Activated T-helper 2 cell treated with anti-CD3 and anti-CD28 coated beads, Interferon-gamma antibody, Interleukin-2, Interleukin-4, amounts not matched to agents 10 μg/mL and 5 μg/mL and 100 μg/mL, durations not matched to agents 14 hours and 24 hours and 36 hours (primary cell): ENCODE measurements at places on chromosomes 5 and 9.

DNA sequence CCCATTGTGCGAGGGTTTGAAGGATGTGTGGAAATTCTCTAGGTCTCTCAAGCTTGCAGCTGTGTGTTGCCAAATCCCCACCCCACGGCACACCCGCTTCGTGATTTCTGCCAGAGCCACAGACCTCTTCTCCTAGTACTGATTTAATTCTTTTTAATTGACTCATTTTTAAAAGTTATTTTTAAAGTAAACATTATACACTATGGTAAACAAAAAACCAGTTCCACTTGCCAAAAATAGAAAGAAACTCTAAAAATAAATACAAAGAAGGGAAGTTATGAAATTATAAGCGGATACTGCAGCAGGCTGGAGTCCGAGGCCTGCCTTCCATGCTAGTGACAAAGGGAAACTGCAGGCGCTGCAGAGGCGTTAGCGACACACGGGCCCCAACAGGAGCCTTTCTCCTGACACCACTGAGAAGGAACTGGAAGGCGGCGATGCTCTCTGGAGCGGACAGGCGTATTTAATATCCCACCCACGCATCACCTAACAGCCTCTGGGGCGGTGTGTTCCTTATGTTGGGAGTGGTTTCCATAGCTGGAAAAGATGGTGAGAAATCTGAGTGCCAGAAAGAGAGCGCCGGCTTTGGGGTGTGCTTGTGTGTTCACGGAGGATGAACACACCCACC is 122.5 kb downstream of the COL23A1 start:
- no peak overlapping the region for H3K4me3 ChIP-seq
- no peaks in the 10 kb centered on the region for H3K36me3 ChIP-seq
- no peak for DNase-seq
- no peaks in the 10 kb centered on the region for H3K27me3 ChIP-seq
- H3K4me1 ChIP-seq, result no peaks in the 10 kb centered on the region

GRCh38 chr5:164203581-164204225 is 698.3 kb downstream of the MAT2B start:
- H3K4me1 ChIP-seq, result no peaks in the 10 kb centered on the region
- no peaks in the 10 kb centered on the region for H3K36me3 ChIP-seq
- no peak overlapping the region for H3K27ac ChIP-seq
- no peak for DNase-seq
- H3K4me3 ChIP-seq, result no peak overlapping the region

GRCh38 chr5:110087829-110088228 is 398.1 kb downstream of the MAN2A1 start:
- H3K4me3 ChIP-seq, result no peak overlapping the region
- no peak for DNase-seq
- H3K27me3 ChIP-seq, result no peaks in the 10 kb centered on the region

DNA sequence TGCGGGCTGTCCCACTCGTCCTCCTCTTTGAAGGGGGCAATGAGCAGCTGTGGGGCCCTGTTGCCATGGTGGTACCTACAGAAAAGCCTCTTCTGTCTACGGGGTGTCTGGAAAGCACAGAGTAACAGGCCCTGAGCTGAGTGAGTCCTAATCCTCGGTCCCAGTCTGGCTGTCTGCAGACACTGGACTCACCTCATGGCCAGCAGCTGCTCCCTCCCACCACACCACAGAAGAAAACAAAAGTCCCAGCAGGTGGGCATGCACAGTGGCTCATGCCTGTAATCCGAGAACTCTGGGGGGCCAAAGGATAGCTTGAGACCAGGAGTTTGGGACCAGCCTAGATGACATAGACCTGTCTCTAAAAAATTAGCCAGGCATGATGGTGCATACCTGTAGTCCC is 19.9 kb downstream of the P4HA2 start:
- H3K27me3 ChIP-seq, result no peaks in the 10 kb centered on the region
- peaks cover 49% of the 10 kb centered on the region for H3K36me3 ChIP-seq
- H3K4me3 ChIP-seq, result no peak overlapping the region
- no peak overlapping the region for H3K27ac ChIP-seq

GRCh38 chr9:116992865-116993264 is 305.8 kb downstream of the TRIM32 start:
- H3K36me3 ChIP-seq, result no peaks in the 10 kb centered on the region
- no peak overlapping the region for H3K27ac ChIP-seq
- no peaks in the 10 kb centered on the region for H3K4me1 ChIP-seq
- DNase-seq, result no peak
- no peak overlapping the region for H3K4me3 ChIP-seq

DNA sequence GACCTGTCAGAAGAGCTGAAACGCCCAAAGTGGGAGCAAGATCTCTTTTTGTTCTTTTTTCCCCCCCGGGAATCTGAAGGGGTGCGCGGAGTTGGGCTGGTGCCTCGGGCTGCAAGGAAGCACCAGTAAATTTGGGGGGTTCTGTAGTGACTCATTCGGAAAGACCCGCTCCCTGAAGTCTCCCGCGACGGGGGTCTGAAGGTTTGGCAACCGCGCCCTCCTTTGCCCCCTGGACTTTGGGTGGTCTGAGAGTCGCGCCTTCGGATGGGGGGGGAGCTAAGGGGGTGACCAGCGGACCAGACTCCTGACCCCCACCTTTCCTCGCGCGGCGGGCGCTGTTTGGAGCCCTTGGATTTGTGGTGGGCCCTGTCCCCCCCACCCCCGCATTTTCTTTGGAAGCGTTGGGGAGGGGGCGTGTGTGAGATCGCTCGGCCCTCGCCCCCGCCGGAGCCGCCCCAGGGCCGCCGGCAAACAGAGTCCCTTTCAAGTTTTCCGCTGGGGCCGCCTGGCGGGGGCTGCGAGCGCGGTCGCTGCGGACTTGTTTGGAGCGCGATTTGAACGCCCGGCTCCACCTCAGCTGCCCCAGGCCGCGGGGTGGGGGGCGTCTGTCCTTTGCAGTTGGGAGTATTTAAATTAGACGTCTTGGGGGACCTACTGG is 2.0 kb downstream of the CXXC5 start:
- no peak overlapping the region for H3K27ac ChIP-seq
- peak overlapping the region; percentile 73 for H3K4me3 ChIP-seq
- no peak for DNase-seq
- peaks cover 2% of the 10 kb centered on the region for H3K36me3 ChIP-seq

- H3K27me3 ChIP-seq, result peaks cover 5% of the 10 kb centered on the region
- DNase-seq, result no peak
- H3K27ac ChIP-seq, result no peak overlapping the region
- H3K4me1 ChIP-seq, result peaks cover 3% of the 10 kb centered on the region
These were observed 26.1 kb upstream of the RNU6ATAC start for GRCh38 chr9:134190232-134191121.

GRCh38 chr5:119743927-119744326 is 114.6 kb downstream of the FAM170A start:
- H3K4me1 ChIP-seq, result no peaks in the 10 kb centered on the region
- H3K27ac ChIP-seq, result no peak overlapping the region
- DNase-seq, result no peak

GRCh38 chr5:58459146-58460001 is 512 bp downstream of the PLK2 start:
- H3K36me3 ChIP-seq, result peaks cover 3% of the 10 kb centered on the region
- DNase-seq, result no peak
- H3K4me1 ChIP-seq, result peaks cover 17% of the 10 kb centered on the region
- peaks cover 23% of the 10 kb centered on the region for H3K27me3 ChIP-seq

GRCh38 chr5:54362992-54363625 is 52.7 kb upstream of the ARL15 start:
- no peak for DNase-seq
- no peaks in the 10 kb centered on the region for H3K4me1 ChIP-seq
- no peak overlapping the region for H3K27ac ChIP-seq
- no peak overlapping the region for H3K4me3 ChIP-seq

- no peak overlapping the region for H3K27ac ChIP-seq
- H3K36me3 ChIP-seq, result peaks cover 55% of the 10 kb centered on the region
- no peaks in the 10 kb centered on the region for H3K27me3 ChIP-seq
- no peak for DNase-seq
- no peaks in the 10 kb centered on the region for H3K4me1 ChIP-seq
These were observed 30.0 kb downstream of the NKD2 start for GRCh38 chr5:1038417-1039209.

GRCh38 chr9:114811966-114812636 is 6.3 kb upstream of the TNFSF15 start:
- no peak overlapping the region for H3K4me3 ChIP-seq
- H3K36me3 ChIP-seq, result no peaks in the 10 kb centered on the region

DNA sequence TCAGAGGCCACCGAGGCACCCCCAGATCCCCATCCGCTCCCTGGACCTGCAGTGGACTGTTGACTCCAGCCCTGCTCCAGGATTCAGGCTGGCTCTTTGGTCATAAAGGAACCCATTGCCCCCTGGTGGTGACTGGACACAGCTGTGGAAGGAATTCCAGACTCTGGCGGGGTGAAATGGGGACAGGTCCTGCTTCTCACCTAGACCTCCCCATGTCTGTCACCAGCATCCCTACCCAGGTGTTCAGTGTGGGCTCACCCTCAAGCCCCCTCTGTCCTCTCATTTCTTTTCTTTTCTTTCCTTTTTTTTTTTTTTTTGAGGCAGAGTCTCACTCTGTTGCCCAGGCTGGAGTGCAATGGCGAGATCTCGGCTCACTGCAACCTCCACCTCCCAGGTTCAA is 25.5 kb upstream of the STXBP1 start:
- H3K4me3 ChIP-seq, result no peak overlapping the region
- H3K27me3 ChIP-seq, result peaks cover 13% of the 10 kb centered on the region
- H3K27ac ChIP-seq, result no peak overlapping the region
- H3K4me1 ChIP-seq, result peaks cover 8% of the 10 kb centered on the region

DNA sequence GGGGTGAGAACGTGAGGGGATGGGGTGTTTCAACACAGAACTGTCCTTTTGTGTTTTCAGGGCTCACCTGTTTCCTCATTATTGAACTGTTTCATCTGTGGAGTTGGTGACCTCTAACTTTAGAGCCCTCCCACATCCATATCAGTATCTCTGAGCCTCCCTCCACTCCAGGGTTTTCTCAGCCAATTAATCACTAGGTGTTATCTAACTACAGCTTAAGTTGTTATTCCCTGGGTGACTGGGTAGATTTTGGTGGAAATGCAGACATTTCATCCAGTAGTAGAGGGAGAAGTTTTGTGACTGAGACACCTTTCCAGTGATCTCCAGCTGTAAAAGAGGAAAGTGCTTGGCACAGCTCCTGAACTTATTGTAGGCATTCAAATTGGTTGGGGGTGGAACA is 23.7 kb downstream of the PPP3R2 start:
- peaks cover 19% of the 10 kb centered on the region for H3K4me1 ChIP-seq
- no peaks in the 10 kb centered on the region for H3K27me3 ChIP-seq
- H3K4me3 ChIP-seq, result no peak overlapping the region
- H3K36me3 ChIP-seq, result peaks cover 7% of the 10 kb centered on the region

- peaks cover 3% of the 10 kb centered on the region for H3K27me3 ChIP-seq
- no peaks in the 10 kb centered on the region for H3K36me3 ChIP-seq
- no peak for DNase-seq
- no peak overlapping the region for H3K27ac ChIP-seq
These were observed 66.7 kb downstream of the TARS1 start for GRCh38 chr5:33507426-33507825.
